ENCODE measurements at places on chromosomes 6 and 20. TPM values are rescaled to one million over a fixed set of nuclear protein-coding genes. Genes with fewer than 3 reads are reported as not detected.
A peak's percentile ranks its signal among the peaks of the same experiment; 100 is the strongest.

- peaks cover 7% of the 10 kb centered on the region for H3K4me1 ChIP-seq
- H3K27me3 ChIP-seq: no peaks in the 10 kb centered on the region
- H3K4me3 ChIP-seq: peak overlapping the region; percentile 67
- no peak for DNase-seq
- no peaks in the 10 kb centered on the region for H3K36me3 ChIP-seq
- no peak overlapping the region for H3K27ac ChIP-seq
Observed at GRCh38 chr6:110703906-110704594, 111.2 kb downstream of the CDK19 start.

- no peak overlapping the region for H3K27ac ChIP-seq
- H3K36me3 ChIP-seq: no peaks in the 10 kb centered on the region
- no peak overlapping the region for H3K4me3 ChIP-seq
- no peaks in the 10 kb centered on the region for H3K4me1 ChIP-seq
- DNase-seq: no peak
Observed at GRCh38 chr6:71482742-71483141, 194.1 kb downstream of the OGFRL1 start.

The TBXT gene
- 2.3 TPM for total RNA-seq

The DOK5 gene
- 3.1 TPM for total RNA-seq

All from endodermal cell (in vitro differentiated cells).